ENCODE measurements at places on chromosomes 6 and 20. TPM values are rescaled to one million over a fixed set of nuclear protein-coding genes. Genes with fewer than 3 reads are reported as not detected.

DNA sequence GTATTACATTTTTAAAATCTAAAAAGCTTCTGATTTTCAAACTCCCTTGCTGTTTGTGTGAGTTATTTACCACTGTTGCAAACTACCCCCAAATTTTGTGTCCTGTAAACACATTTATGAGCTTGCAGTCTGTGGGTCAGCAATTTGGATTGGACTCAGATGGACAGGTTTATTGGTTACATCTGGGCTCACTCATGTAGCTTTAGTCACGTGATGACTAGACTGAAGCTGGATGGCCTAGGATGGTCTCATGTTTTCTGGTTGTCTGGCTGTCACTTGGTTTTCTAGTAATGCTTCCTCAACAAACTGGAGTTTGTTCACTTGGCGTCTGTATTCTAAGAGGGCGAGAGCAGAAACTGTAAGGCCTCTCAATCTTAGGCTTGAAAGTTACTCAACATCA, 12.2 kb upstream of the C6orf58 start:
- no peak overlapping the region for H3K4me3 ChIP-seq
- no peak for DNase-seq
- H3K27me3 ChIP-seq = no peaks in the 10 kb centered on the region
- no peaks in the 10 kb centered on the region for H3K36me3 ChIP-seq

DNA sequence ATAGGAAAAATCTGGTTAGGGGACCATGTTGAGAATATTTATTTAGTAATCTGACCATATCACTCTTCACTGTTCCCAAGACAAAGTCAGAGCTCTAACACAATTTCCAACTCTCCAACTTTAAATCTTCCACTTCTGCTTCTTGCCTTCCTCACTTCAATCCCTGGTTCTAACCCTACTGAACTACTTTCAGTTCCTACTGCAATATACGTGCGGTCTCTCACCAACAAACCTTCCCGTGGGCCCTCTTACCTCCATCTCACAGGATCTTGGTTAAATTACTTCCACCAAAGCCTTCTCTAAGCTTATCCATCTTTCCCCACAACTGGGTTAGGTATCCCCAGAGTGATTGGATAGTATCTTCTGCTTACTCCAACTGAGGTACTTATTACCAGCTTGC, 8.0 kb downstream of the EIF2S2 start:
- peaks cover 42% of the 10 kb centered on the region for H3K4me1 ChIP-seq
- no peaks in the 10 kb centered on the region for H3K27me3 ChIP-seq
- no peak overlapping the region for H3K4me3 ChIP-seq
- no peak overlapping the region for H3K27ac ChIP-seq
- peaks cover 85% of the 10 kb centered on the region for H3K36me3 ChIP-seq
- DNase-seq = no peak

GRCh38 chr6:5203546-5203945, 57.2 kb downstream of the LYRM4 start:
- no peak overlapping the region for H3K4me3 ChIP-seq
- DNase-seq = peak; percentile 17
- H3K4me1 ChIP-seq = peaks cover 25% of the 10 kb centered on the region
- H3K27ac ChIP-seq = no peak overlapping the region
- no peaks in the 10 kb centered on the region for H3K36me3 ChIP-seq
- no peaks in the 10 kb centered on the region for H3K27me3 ChIP-seq

The UST gene
- total RNA-seq = 10.2 TPM
